SIG-M5 (cell line): ENCODE measurements at places on chromosomes 4 and X.

GRCh38 chr4:37858872-37859271, 32.0 kb upstream of the TBC1D1 start:
- no peak for DNase-seq

DNA sequence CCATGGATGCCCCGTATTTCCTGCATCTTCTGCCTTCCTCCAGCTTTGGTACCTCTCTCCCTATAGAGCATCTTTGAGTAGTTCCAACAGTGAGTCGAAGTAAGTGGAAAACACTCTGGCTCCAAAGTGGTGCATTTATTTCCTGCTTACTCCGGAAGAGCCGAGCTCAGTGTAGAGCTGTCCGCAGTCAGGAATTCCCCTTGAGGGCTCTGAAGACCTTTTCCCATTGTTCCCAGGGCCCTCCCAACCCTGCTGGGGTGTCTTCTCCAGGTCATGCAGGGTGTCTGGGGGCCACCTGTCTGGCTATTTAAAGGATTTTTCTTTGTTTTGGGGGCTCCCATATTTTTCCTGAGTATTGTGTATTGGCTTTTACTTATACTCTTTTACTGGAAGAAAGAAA, 118.6 kb upstream of the MXRA5 start:
- no peak for DNase-seq

GRCh38 chr4:82852751-82853285, 38.1 kb downstream of the SEC31A start:
- no peak for DNase-seq

DNA sequence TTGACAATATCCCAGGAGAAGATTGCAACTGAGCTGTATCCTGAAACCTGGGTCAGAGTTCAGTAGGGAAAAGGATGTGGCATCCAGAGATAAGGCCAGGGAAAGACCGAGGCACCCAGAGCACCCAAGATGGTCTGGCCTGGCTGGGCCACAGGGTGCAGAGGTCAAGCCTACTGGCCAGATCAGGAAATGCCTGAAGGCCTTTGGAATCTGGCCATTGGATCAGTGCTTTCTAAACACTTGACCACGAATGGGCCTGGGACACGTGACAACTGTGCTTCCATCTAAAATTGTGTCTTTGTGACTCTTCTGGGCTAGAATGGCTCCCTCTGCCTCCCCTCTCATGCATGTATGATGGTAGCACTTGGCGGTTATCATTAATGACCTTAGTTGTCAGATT, 316.9 kb downstream of the EVC2 start:
- no peak for DNase-seq

DNA sequence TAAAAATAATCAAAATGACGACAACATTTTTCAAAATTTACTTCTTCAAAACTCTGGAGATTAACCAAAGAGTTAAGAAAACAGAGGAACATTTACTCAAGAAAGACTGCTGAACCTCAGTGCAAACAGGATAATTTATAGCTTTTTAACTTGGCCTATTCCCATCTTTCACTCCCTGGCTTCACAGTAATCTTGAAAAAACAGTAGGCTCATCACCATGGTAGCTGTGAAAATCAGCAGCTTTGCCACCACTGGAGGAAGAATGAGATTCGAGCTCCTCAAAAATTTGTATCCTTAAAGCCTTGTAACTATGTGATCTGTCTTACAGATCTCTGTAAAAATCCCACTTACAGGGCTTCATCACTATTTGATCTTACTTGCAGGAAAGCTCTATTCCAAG, 447.7 kb upstream of the CTSO start:
- no peak for DNase-seq
